Erythroblast (primary cell): ENCODE measurements at places on chromosomes 3 and 15.
A peak's percentile ranks its signal among the peaks of the same experiment; 100 is the strongest.

GRCh38 chr15:84661001-84661400, 3.0 kb upstream of the NMB start:
- DNase-seq, result no peak

DNA sequence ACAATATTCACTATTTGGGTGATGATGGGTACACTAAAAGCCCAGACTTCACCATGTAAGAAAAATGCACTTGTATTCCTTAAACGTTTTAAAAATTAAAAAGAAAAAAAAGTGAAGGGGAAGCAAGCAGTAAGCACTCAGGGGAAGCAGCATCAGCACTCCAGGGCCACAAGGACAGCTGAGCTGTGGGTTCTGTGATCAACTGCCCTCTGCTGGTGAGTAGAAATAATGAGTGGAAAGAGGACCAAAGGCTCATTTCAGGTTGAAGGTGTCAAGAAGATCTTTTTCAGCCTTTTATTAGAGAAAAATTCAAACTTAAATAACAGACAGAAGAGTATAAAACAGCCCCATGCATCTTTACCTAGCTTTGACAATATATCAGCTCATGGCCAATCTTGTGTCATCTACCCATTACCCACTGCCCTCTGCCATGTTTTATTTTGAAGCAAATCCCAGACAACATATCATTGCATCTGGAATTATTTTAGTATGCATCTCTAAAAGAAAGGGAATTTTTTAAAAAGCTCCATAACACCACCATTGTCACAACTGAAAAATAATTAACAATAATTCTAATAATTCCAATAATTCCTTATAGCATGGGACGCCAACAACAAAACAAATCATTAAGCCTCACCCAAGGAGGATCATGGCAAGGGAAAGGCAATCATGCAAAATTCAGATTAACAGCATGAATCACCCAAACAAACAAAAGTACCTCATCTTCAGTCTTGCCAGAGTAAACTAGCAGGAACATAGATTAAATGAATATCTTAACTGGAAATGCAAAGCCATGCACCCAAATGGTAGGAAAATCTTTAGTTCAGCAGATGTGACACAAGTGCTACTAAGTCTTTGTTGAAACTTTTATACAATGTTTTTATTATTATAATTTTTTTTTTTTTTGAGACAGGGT, 42.5 kb downstream of the TAMM41 start:
- DNase-seq, result peak; percentile 58

DNA sequence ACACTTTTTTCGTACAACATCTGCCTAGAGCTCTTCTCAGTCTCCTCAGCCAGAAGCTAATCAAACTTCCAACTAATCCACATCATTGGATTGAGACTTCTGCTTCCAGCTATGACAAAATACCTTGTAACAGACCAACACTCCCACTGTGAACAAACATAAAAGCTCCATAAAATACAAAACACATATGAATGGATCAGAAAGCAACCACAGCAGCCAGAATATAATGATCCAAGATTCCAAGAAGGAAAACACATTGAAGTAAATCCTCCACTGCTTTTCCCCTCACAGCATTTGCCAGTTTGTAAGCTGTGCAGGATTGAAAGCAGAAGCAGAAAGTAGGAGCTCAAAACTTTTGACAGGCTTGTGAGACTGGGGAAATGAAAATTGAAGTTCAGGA, 863.2 kb downstream of the TUSC7 start:
- no peak for DNase-seq

DNA sequence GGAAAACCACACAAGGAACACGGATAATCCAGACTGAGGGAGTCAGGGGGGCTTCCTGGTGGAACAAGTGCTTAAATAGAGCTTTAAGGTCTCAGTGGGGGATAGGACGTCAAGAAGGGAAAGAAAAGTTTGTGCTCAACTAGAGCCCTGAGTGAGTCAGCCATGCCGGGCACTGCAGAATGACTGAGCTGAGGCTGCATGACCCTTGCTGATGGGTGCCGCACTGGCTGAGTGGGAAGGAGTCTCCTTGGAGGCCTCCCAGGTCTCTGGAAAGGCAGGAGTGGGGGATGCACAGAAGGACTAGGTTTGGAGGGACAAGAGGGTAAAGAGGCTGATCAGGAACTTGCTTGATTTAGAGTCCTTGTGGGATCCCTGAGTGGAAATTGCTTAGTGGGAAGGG, 150.3 kb downstream of the RPLP1 start:
- DNase-seq, result no peak

GRCh38 chr15:48939648-48940047, 24.1 kb downstream of the SHC4 start:
- DNase-seq, result no peak

- no peak for DNase-seq
Observed at GRCh38 chr3:65939801-65940246, 98.9 kb downstream of the MAGI1 start.

- no peak for DNase-seq
Observed at GRCh38 chr15:61220125-61220524, 9.0 kb downstream of the RORA start.

- no peak for DNase-seq
Observed at GRCh38 chr15:88651971-88652370, 13.2 kb downstream of the ISG20 start.

DNA sequence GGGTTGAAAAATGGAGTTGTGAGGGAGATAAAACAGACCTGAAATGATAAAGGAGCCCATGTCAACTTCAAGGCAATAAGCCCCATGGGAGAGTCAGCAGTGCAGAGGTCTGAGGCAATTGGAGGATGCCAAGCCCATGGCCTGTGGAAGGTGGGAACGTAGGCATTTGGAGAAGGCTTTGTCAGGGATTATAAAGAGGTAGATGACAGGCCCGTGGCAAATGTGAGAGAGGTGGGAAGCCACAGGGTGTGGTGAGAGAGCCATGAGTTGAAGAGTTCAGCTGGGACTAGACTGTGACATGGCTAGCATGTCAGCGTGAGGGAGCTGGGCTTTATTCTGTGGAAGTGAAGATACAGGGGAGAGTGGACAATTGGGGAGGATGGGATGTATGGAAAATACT, 35.4 kb downstream of the MFSD1 start:
- no peak for DNase-seq

DNA sequence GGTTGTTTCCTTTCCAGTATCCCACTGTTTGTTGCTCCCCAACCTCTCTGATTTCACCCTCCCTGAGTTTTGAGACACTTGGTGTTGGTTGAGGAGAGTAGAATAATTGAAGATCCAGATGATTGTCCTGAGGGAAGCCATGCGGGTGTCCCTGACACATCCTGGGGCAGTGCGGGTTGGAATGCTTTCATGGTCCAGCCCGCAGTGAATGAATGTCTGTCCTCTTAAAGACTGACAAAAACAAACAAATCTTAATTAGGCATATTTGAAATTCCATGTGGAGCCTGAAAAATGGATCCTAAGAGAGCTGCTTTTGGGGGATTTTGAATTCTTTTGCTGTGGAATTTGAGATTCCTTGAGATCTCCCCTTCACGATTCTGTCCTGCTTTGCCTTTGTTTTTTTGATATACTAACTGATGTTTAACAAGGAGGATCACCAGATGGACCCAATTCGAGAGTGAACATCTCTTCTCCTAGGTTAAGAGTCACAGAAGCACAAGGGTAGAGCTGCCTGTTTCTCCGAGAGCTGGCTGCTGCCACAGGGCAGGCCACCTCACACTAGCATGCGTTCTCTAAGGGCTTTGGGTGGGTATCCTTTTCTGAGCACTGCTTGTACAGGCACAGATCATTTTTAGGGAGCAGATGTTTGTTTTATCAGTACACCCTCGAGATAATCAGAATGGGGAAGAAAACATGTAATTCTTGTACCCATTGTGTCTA, 47.4 kb downstream of the GPR171 start:
- no peak for DNase-seq

DNA sequence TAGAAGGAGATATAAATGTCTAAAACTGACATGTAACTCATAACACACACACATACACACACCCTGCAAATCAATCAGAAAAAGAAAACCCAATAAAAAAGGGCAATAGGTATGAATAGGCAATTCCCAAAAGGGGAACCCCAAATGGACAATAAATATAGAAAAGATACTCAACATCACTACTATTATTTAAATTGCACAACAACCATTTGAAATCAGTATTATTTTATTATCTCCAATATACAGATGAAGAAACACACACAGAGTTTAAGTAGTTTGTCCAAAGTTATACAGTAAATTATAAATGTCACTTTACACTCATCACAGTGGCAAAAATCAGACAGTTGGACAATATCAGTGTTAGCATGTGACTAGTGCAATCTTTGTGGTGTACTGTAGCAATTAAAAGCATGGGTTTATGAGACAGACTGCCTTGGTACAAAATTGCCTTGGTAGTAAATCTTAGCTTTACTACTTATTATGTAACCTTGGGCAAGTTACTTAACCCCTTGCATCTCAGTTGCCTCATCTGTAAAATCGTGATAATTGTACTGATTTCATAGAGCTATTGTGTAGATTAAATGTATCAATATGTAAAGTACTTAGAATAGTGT, 3.4 kb upstream of the FSTL1 start:
- no peak for DNase-seq

DNA sequence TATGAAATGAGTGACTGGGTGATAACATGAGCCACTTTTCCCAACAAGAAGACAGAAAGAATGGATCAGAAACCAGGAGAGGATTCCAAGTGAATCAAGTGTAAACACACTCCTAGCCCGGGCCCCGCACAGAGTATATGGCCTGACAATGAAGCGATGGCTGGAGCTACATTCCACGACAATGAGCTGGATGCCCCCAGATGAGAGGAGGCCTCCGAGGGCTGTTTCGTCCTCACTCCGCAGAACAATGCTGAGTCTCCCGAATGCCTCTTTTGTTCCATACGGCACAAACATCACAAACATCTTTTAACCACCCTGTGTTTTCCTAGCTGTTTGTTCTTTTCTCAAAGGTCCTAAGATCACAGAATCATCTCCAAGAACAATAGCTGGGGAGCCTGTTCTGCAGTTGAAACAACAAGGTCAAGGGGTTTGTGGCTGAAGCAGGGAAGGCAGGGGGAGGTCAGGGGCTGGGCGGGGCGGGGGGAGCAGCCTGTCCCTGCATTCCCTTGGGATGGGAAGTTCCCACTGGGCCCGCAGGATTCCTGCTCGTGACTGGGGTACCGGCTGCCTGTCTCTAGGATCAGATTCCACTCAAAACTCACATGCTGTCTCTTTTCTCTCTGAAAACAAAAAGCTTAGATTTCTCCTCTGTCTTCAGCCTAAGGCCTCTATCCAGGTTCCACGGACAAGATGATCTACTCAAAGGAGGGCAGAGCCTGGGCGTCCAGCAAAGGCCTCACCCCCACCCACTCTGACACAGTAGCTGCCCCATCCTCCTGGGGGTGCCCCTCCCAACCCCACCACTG, 151.3 kb downstream of the XXYLT1 start:
- DNase-seq, result no peak

DNA sequence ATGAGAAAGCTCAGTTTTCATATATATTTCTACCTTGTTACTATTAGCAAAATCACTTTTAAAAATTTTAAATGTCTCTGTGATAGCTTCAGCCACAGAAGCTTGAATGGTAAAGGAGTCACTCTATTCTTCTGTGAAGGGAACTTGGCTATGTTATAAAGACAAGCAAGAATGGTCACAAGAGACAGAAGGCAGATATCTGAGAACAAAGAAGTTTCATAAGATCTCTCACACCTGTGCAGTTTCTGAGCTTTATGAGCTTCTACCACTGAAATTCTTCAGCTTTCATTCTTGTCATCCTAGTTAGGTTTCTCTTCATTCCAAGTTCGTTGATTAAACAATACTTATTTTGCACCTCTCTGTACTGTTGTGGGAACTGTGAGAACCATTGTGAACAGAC, 853.4 kb downstream of the IGSF11 start:
- DNase-seq, result no peak

DNA sequence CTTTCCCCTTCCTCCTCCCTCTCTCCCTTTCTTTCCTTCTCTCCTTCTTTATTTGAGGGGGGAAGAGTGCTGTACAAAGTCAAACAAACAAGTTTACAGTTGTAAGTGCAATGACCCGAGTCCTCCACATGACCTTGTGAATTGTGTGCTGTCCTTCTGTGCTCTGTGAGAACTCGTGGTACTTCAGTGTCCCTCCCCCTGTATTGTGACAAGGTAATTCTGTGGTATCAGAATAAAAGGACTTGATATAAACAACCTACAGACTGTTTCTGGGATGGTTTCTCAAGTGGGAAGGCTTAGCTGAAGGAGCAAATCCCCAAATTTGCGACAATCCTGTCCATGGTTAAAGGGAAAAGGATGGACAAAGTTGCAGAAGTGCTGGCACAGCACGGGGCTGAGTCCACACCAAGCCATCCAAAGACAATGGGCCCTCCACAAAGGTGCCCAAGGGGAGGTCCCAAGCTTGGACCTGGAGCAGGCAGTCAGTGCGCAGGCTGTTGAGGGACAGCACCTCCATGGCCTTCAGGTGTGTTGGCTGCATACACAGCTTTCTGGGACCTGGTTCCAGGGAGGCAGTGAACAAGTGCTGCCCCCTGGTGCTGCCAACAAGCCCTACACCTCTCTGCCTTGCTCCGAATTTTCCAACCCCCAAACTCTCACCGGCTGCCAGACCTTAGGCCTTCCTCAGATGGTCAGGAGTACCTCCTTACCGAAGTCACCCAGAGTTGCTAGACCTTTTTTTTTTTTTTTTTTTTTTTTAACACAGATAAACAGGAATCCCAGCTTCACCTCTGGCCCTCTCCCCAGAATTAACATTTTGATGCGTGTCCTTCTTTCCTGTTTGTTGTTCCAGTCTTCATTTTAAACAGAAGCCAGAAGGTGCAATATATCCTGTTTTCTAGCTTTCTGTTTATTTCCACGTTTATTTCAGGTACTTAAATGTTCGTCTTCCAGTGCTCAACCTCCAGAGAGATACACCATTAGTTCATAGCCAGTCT, 2.6 kb upstream of the APEH start:
- no peak for DNase-seq

GRCh38 chr15:38377636-38378035, 76.3 kb upstream of the FAM98B start:
- DNase-seq, result no peak

GRCh38 chr3:162295323-162295983, 798.8 kb downstream of the OTOL1 start:
- DNase-seq, result no peak

GRCh38 chr15:48644467-48644826, 1.1 kb downstream of the FBN1 start:
- peak; percentile 72 for DNase-seq

DNA sequence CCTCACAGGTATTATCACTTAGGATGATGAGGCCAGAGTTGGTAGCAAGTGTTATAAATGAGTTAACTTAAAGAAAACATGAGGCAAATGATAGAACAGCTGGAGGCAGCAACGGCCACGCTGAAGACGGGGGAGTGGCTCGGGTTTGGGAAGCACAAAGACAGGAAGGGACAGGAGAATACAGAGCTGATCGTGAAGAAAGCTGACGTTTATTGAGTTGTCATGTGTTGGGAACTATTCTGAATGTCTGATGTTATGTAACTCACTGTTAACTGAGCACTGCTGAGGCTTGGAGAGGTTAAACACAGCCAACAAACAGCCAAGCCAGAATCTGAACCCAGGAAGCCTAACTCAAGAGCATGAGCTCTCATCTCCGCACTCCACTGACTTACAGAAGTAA, 42.3 kb downstream of the FGD5 start:
- DNase-seq, result no peak

GRCh38 chr3:31932990-31933389, 48.1 kb downstream of the OSBPL10 start:
- no peak for DNase-seq
